NCI-H774 (cell line): ENCODE measurements at places on chromosomes 5 and 9.

DNA sequence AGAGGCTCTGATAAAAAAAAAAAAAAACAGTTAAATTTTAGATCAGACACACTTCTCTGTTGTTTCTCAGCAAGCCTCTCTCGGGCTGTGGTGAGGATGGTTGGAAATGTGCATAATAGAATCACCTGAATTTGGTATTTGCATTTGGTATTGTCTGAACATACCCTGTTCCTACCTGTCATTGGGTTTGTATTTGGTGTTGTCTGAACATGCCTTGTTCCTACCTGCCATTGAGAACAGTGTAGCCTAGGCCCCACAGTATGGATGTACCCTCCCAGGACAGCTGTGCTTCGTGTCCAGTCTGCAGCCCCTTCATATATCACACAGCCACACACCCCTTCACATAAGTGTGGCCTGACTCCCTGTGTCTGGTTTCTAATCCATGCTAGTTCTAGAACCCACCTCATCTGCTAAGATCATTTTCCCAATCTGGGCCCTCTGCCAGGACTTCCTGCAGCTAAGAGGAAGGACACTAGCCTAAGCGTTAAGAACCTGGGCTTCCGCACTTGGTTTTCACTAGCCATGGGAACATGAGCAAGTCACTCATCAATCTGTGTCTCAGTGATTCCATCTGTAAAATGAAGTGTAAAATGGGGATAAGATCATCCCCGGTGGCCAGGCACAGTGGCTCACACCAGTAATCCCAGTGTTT is 49.2 kb downstream of the ITGA2 start:
- DNase-seq: no peak

GRCh38 chr5:175889910-175890684 is 18.7 kb downstream of the CPLX2 start:
- DNase-seq: no peak

GRCh38 chr9:88641456-88642240 is 106.7 kb downstream of the NXNL2 start:
- DNase-seq: no peak

- no peak for DNase-seq
Observed at GRCh38 chr9:16265688-16266087, 604.8 kb downstream of the BNC2 start.

GRCh38 chr9:68643901-68644809 is 60.9 kb upstream of the PIP5K1B start:
- no peak for DNase-seq

- DNase-seq: no peak
Observed at GRCh38 chr5:172502969-172503368, 48.6 kb upstream of the SH3PXD2B start.

GRCh38 chr9:519579-519978 is 304.9 kb downstream of the DOCK8 start:
- no peak for DNase-seq

DNA sequence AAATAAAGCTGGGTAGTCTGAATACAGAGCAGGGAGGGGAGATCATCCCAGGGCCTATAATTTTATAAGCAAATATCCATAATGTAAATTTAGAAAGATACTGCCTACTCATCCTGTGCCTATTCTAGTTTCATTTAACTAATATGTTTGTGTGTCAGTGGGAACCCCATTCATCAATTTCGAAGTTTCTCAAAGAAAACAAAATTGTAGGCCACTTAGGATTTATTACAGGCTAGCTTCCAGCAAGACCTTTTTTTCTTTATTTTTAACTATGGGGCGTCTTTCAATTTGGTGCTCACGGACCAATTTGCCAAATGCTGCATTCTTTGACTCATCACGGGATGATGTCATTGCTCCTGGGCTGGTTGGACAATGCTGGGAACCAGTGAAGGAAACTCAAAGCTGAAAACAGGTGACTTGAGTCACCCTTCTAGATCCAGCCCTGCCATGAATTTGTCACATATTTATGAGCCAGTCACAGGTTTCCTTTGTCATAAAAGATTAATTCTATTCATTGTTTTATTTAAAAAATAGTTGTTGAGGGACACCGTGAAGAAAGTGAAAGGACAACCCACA is 13.4 kb downstream of the PCSK5 start:
- no peak for DNase-seq

DNA sequence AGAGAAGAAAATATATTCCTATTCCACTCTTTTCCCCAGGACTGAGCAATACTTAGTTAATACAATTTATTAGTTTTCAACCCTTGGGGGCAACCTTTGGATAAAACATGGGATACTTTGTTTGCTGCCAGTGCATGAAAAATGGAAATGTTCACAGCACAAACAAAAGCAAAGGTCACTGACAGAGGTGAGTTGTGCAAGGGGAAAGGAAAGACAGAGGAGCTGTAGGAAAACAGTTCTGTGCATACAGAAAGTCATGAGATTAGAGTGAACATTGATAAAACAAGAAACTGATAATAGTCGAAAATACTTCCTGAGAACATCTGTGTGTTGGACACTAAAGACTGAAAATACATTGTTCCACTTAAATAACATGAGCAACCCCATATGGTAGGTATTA is 779.8 kb downstream of the TLE4 start:
- no peak for DNase-seq

- no peak for DNase-seq
Observed at GRCh38 chr5:158643840-158644239, 455.9 kb downstream of the EBF1 start.

GRCh38 chr5:136062366-136063274 is 33.8 kb downstream of the TGFBI start:
- DNase-seq: peak; percentile 5

DNA sequence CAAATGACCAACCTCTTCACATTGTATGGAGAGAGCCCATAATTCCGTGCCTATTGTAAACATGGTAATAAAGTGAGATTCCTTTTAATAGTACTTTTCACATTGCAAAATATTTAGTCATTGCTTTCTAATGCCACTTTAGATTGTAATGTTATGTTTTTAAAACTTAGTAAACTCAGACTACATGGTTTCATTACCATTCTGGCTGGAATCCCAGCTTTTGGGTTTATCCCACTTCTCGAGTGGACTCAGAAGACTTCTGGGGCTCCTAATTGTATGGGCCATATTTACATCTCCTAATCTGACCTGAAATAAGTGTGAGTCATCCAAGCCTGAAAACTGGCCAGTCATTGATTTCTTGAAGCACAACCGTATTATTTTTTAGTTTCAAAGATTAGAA is 217.6 kb downstream of the CAAP1 start:
- DNase-seq: no peak
